Suprapubic skin (tissue), 4 donors: ENCODE measurements at places on chromosomes 2 and 18.

DNA sequence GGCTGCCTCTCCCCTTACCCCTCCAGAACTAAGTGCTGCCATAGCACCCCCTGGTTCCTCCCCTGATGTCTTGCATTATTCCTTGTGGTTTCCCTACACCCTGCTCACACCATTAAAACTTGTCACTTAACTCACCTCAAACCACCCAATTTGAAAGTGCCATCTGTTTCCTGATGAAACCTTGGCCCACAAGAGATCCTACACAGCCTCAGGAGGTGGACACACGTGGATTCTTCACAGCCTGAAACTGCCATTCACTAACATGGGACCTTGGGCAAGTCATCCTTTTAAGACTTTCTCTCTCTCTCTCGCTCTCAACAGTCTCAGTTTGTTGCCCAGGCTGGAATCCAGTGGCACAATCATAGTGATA is 27.5 kb upstream of the FAM124B start:
- no peak for DNase-seq

DNA sequence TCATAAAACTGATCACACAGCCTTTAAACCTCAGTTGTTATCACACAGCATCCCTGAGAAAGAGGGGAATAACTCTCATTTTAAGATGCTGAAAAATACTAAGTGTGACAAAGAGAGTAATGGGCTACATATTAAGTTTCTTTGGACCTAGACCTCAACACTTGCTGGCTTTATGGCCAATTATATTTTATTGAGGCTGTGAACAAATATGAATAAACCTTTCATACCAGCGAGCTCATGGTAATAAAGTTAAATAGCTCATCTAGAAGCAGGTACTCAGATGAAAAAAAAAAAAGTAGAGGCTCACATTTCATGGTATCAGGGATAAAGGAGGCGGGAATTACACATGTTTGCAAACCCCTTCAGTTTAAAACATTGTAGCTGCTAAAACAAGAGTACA is 75.7 kb downstream of the DOCK10 start:
- no peak for DNase-seq

DNA sequence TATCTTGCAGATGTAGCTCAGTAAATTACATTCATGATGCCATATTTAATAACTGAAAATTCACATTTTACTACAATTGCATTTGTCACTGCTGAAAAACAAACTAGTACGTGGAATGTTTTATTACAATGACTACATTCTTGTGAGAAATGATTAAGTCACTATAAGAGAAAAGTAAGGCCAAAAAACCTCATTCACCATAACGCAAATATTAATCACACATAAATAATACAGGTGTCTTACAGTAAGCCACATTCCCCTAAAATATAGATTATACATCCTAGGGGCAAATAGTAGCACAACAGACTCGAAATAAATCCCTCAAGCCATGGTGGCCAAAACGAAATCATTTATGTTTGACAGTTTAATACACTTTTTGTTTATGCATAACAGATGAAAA is 460.6 kb downstream of the NR4A2 start:
- no peak for DNase-seq

GRCh38 chr2:1868683-1869141 is 124.4 kb upstream of the PXDN start:
- no peak for DNase-seq

DNA sequence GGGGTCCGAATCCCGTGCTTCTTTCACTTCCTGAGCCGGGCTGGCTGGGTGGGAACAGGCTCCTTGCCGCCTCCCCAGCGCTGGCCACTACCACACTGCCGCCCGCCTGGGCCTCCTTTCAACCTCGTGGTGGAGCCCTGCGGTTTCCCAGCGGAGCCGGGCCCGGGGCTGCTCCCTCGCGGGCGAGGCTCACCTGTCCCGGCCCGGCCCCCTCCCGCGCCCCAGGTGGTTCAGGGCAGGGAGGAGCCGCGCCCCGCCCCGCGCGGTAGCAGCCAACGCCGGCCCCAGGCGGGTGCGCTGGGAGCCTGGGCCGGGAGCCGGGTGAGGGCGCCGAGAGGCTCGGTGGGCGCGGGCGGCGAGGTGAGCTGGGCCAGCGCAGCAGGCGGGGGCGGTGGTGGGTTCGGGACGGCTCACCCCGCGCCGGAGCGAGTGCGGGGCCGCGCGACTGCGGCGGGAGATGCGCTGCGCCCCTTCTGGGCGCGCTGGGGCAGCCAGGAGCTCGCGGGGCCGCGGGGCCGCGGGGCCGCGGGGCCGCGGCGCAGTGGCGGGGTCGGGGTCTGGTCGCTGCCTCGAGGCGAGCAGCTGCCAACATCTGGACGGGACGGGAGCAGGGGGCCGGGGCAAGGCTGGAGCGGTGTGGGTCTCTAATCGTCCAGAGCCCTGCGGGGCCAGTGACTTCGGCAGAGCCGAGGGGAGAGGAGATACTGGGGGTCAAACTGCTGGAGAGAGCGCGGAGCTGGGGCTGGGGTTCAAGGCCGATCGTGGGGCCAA is at the start of gene LYPD6B:
LYPD6B (plus strand) TSS at position 258 of the 771 bp plus-strand sequence. CDS start 92,250 bp downstream, outside the sequence.
- DNase-seq = no peak

DNA sequence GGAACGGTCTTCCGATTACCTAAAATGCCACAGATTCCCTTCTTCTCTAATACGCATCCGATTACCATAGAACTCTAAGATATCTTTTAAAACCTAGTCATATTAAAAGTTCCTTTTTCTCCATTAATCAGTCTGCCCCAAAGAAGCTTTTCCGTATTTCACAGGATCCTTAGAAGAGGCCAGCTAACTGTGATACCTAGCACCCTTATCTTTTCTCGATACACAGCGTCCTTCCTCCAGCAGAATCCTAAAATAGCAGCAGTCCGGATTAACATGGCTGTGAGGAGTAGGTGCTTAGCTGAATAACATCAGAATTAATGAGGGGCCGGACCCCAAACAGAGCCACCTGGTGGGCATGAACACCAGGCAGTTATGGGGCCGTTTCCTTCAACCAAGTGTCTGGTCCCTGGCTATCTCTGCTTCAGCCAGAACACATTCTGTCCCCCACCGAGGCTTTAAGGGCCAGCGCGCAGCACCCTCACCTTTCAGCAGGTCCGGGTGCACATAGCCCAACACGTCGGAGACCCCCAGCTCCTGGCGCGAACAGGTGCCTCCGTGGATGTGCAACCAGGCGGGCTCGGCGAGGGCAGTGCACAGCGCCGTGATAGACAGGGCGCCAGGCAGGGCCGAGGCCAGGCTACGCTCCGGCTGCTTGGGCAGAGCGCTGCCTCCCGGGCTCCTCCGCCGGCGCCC is 995 bp downstream of the TMEM127 start:
- DNase-seq = peak; percentile 76
